LNCaP clone FGC (cell line): ENCODE measurements at places on chromosomes 3 and 15.

GRCh38 chr3:48852151-48852550 is 4.5 kb upstream of the PRKAR2A start:
- no peak for DNase-seq

DNA sequence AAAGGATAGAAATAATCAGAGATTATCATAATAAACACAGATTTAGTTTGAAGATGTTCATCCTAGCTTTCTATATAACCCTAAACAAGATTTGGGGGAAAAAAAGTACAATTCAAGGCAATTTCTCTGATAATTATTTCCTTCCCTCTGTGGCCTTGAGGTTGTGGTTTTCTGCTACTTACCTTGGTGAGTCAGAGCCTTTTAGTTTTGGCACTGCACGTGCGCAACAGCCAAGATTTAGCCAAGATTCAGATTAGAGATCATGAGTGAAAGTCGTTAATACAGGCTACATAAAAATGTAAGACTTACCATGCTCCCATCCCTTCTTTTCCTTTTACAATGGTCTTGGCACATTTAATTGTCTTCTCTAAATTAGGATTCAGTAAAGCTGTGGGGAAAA is 6.7 kb downstream of the LYZL4 start:
- no peak for DNase-seq

- no peak for DNase-seq
Measured at GRCh38 chr3:99474776-99475175, 163.6 kb upstream of the COL8A1 start.

GRCh38 chr3:106825962-106826605 is 551.2 kb upstream of the CCDC54 start:
- DNase-seq = no peak

DNA sequence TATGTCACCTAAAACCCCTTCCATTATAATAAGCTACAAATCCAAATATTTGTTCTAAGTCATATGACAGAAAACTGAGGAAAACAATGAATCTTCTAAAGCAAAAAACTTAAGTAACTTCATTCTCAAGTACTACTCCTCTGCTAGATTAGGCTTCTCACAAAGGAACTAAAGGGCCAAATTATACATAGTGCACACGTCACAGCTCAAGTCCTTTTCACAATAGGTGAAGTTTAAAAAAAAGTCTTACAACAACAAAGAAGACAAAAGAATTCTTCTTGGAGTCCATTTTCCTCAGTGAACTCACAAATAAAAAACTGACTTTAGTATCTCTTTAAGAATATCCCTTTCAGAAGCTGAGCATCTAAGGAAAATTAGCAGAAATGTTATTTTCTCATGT is 479.9 kb downstream of the MAGI1 start:
- DNase-seq = no peak

GRCh38 chr3:126494204-126494969 is 18.7 kb upstream of the ZXDC start:
- DNase-seq = no peak

GRCh38 chr15:41928100-41928499 is 34.2 kb upstream of the SPTBN5 start:
- peak; percentile 90 for DNase-seq

DNA sequence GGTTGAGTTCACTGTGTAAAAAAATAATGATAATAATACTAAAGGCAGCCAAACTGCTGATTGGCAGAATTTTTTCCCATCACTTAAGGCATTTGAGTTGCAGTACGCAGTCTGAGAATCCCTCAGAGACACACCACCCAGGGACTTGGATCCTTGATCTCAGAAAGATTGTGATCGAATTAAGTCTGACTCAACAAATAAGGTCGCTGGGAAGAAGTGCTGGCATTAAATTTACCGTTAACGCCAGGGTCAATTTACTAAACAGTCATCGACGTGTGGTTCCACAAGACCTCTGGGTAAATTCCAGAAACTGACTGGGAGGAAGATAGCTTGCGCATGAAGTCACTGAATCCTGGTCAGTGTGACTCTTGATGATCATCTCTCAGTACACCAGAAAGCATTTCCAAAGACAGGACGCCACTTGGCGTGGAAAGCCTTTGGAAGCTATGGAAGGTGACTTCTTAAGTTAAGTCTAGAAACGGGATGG is 48.3 kb upstream of the CGNL1 start:
- DNase-seq = no peak

DNA sequence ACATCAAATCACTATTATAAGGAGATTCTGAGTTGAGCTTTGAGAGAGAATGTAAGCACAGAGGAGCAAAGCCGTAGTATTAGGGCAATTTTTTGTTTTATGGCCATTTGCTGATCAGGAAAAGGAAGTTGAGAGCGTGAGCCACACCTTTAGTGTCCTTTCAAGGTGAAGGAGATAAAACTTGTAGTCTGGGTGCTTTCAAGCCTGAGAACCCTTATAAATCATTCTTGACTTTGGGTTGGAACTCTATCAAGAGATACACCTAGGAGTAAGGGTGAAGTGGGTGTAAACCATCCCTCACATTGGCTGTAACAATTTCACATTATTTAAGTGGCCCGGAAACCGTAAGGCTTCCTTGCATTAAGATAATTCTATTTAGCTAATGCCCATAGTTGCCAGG is 122.2 kb downstream of the ATG7 start:
- no peak for DNase-seq

DNA sequence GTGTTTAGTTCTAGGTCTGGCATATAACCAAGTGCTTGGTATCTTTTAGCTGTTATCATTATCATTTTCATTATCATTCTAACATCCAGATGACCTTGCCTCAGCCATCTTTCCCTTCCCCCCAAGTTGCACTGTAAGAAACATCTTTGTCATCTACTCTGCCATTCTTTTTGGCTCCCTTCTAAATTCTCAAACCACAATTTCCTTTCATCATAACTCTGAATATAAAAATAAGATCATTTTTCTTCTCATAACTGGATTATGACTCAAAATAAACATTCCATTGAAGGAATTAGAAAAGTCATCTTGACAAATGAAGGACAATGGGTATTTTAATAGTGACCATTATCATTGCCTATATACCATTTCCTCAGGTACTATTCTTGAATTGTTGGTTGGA is 786.2 kb downstream of the AGBL1 start:
- no peak for DNase-seq

DNA sequence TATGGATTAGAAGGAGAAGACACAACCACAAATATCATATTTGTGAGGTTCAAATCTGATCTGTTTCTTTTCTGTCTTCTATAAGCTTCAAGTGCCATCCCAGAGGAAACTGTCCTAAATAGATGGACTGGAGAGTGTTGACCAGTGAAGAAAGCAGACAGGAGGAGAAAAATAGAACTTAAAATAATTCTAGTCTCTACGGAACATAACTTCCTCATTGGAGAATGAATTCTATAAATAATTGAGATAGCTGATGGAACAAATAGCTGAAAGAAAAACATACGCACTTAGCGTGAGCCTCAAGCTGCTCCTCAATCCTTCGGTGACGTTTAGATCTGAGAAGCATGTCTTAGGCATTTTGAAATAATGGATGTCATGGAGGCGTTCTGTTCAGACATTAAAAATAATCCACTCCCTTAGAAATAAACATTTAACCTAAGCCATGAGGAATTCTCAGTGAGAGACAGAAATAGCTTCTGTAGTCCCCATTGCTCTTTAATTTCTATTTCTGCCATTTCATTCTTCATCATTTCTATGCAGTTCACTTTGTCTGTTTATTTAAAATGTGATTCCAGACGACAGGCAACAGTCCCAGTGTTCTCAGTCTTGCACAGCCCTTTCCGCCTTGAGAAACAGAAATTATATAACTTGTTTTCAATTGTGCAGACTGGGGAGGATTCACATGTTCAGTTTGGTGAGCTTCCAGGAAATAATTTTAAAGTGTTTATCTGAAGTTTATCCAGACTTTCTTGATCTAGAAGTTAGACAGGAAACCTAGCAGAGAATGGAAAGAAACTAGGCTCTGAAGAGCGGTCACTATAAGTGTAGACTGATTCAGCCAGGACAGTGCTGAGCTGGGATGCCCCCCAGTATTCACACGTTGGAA is 97.3 kb downstream of the NR1D2 start:
- DNase-seq = peak; percentile 23

GRCh38 chr3:131026321-131027151 is at the start of the genes ASTE1 and NEK11:
Gene ASTE1, minus strand, starts transcription at chr3:131026825. Its CDS starts 1,519 bp downstream, at chr3:131025306.
Gene NEK11, plus strand, starts transcription at chr3:131026877. Its CDS starts 2,832 bp downstream, at chr3:131029709.
- DNase-seq = peak; percentile 69

- no peak for DNase-seq
Measured at GRCh38 chr3:97111244-97111643, 296.9 kb downstream of the EPHA6 start.

- no peak for DNase-seq
Measured at GRCh38 chr3:80244390-80244789, 476.6 kb upstream of the ROBO1 start.
